ENCODE measurements at places on chromosomes 6 and 20.

DNA sequence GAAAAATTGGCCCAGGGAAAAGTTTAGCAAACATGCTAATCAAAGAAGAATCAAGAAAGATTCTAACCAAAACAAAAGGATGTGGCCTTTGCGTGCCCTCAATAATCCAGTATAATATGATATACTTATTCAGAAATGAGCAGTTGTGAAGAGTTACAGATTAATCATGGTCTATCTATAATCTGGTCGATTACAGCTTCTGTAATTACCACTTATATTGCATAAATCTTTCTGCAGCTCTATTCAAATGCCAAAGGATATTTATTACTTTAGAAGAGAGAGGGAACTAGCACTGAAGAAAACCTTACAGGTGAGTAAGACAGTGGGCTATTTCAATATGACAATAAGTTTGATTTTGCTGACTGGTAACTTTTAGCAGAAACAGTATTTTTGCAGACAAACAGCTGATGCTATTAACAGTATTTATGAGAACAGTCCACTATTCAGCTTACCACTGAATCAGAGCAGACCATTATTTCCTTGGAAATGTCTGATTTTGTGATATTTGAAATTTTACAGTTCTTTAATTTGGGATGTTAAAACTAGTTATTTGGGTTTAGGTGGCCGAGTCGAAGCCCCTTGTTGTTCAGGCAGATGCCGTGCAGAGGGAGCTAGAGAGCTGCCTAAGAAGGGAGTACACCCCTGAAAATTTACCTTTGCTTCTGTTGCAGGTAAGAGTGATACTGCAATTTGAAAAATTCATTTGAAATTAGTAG is 92.2 kb downstream of the CEP57L1 start:
- H3K36me3 ChIP-seq: no peaks in the 10 kb centered on the region
- no peak overlapping the region for H3K4me3 ChIP-seq
- no peaks in the 10 kb centered on the region for H3K4me1 ChIP-seq
- H3K27ac ChIP-seq: no peak overlapping the region

DNA sequence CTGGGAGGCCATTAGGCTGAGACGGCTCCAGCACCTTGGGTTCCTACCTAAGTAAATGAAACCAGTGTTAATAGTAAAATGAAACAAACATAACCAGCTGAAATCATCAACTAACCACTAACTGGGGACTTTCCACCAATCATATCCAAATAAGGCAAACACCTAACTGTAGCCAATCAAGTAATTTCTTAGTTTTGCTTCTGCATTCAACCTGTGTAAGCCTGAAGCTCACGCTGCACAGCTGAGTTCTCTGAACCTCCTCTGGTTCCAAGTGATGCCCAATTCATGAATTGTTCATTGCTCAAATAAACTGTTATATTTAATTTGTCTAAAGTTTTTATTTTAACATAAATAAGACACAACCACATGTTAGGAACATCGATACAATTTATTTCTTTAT is 22.5 kb downstream of the KLHL32 start:
- DNase-seq: no peak
- no peaks in the 10 kb centered on the region for H3K27me3 ChIP-seq
- H3K36me3 ChIP-seq: no peaks in the 10 kb centered on the region
- no peak overlapping the region for H3K4me3 ChIP-seq
- no peaks in the 10 kb centered on the region for H3K4me1 ChIP-seq
- H3K27ac ChIP-seq: no peak overlapping the region

- no peaks in the 10 kb centered on the region for H3K27me3 ChIP-seq
- DNase-seq: no peak
- no peak overlapping the region for H3K4me3 ChIP-seq
Measured at GRCh38 chr6:114707081-114707620, 364.3 kb upstream of the HS3ST5 start.

DNA sequence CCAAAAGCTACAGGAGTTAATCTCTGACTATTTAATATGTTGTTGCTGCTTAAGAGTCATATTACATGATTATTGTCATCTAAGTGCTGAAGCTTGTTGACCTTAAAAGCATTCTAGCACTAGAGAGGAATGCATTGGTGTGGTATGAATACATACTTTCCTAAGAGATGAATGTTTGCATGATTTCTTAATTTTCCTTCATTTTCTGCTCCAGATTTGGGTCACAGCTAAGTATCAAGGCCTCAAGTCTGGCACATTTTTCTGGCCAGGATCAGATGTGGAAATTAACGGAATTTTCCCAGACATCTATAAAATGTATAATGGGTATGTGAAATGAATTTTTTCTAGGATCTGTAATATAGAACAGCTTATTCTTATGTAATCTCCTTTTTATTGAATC is 53.6 kb downstream of the ENPP1 start:
- H3K4me1 ChIP-seq: no peaks in the 10 kb centered on the region
- no peaks in the 10 kb centered on the region for H3K27me3 ChIP-seq
- H3K4me3 ChIP-seq: no peak overlapping the region
- H3K27ac ChIP-seq: no peak overlapping the region
- no peak for DNase-seq

DNA sequence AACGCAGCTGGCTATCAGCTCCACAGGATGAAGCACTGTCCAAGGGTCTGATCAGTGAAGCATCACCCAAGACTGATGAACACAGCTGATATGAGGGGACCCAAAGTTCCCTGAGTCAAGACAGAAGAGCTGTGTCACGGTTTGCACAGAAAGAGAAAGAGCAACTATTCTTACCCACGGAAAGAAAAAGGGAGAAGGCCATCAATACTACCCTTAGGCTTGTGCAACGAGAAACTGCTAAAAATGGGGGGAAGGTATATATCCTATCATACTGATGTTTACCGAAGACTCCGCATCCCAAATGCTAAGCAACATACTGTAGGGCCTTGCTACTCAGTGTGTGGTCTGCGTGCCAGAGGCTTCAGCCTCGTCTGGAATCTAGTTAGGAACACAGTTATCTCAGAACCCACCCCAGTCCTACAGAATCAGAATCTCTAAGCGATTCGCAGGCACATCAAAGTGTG is 665 bp downstream of the FASTKD5 start:
- no peaks in the 10 kb centered on the region for H3K4me1 ChIP-seq
- H3K27me3 ChIP-seq: no peaks in the 10 kb centered on the region
- H3K36me3 ChIP-seq: no peaks in the 10 kb centered on the region
- peak overlapping the region; percentile 70 for H3K4me3 ChIP-seq

DNA sequence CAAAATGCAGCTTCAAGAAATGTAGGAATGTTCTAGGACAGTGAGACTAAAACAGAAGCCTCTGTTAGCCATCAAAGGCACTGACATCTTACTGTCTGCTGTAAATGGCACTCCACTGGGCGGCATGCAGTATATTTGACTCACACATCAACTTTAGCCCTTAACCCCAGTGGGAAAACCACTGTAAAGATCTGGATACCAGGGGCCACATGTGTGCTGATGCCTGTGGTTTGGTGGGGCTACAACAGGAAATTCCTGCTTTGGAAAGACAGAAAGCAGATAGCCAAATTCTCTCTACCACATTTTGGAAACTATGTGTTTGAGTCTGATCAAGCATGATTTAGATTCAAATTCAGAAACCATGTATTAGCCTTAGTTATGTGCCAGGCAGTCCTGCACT is 4.3 kb downstream of the PFDN4 start:
- no peaks in the 10 kb centered on the region for H3K27me3 ChIP-seq
- H3K4me3 ChIP-seq: no peak overlapping the region
- H3K36me3 ChIP-seq: no peaks in the 10 kb centered on the region
- H3K27ac ChIP-seq: no peak overlapping the region
- DNase-seq: no peak
